ENCODE measurements at places on chromosomes 3 and 15.

GRCh38 chr3:8355346-8355745 lies 146.3 kb upstream of the LMCD1 start:
- DNase-seq = no peak

- DNase-seq = no peak
These were observed 77.2 kb upstream of the ACKR4 start for GRCh38 chr3:132519914-132520313.

- no peak for DNase-seq
These were observed 301.2 kb downstream of the MECOM start for GRCh38 chr3:169362301-169362700.

GRCh38 chr3:114565216-114565615 lies 271.4 kb downstream of the TIGIT start:
- no peak for DNase-seq

DNA sequence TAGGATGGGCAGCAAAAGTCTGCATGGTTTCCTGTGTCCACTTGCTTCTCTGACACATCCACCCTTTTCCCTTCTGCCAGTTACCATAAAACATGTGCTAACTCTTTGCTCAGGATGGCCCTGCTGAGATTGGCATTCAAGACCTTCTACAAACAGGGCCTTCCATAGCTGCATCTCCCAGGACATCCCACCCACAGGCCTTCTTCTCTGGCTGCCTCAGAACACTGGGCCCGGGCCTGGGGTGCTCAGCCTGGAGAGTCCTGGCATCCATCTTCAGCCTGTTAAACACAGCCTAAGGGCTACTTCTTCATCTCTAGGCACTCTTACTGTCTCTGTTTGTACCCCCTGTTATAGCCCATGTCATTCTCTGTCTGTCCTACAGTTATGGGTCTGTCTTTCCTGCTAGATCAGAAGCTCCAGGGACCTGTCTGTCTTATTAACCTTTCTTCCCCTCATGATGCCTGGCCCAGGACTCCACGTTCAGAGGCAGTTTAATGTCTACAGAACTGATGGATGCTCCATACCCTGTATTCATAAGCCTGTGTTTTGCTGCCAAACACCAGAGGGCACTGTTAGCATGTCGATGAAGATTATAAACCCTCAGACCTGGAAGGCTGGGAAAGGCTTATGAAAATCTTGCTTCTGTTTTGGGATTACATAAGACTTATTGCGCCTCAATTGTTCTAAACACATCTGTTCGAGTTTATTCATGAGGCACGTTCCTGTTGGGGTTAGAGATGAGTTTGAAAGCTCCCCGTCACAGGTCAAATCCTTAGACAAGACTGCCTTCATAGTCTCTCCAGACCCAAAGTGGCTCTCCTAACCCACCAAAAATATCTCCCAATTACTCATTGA lies 16.5 kb downstream of the SEMA3G start:
- no peak for DNase-seq

DNA sequence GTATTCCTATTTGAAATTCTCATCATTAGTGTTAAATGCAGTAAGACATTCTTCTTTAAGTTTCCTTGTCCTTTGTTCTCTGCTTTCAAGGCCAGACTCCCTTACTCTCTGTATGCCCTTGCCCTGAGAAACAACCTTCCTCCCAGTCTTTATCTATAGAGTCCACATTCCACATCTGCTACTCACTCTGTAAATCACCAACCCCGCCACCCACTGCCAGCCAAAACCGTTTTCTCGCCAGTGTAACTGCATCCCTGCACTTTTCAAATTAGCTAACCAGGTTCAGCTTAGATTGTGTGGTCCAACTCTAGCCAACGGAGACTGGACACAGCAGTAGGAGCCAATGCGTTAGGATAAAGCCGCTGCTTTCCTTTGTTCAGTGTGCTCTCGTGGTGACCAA lies 402.4 kb upstream of the PDZRN3 start:
- DNase-seq = no peak

- no peak for DNase-seq
These were observed 148.3 kb downstream of the MBNL1 start for GRCh38 chr3:152416808-152417580.

DNA sequence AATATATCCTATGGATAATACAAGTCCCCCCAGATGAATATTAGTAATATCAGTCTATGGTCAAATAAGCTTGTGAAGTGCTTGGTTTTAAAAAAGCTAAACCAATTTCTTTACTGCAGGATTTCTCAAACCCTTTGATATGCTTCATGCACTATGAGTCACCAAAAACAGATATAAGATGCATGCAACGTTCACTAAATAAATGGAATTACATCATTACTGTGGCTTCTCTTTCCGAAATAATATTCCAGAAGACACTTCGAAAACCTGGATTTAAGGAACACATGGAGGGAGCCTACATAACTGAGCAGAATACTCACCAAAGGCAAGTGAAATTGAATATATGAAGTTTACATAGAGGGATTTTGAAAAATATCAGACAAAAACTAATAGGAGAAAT lies 126.3 kb upstream of the ABI3BP start:
- no peak for DNase-seq

- no peak for DNase-seq
These were observed 85.7 kb downstream of the ARIH1 start for GRCh38 chr15:72559781-72560180.

- no peak for DNase-seq
These were observed 7.2 kb upstream of the FAM174B start for GRCh38 chr15:92662762-92663161.

- DNase-seq = no peak
These were observed 203.8 kb upstream of the SEMA6D start for GRCh38 chr15:47513471-47513870.

DNA sequence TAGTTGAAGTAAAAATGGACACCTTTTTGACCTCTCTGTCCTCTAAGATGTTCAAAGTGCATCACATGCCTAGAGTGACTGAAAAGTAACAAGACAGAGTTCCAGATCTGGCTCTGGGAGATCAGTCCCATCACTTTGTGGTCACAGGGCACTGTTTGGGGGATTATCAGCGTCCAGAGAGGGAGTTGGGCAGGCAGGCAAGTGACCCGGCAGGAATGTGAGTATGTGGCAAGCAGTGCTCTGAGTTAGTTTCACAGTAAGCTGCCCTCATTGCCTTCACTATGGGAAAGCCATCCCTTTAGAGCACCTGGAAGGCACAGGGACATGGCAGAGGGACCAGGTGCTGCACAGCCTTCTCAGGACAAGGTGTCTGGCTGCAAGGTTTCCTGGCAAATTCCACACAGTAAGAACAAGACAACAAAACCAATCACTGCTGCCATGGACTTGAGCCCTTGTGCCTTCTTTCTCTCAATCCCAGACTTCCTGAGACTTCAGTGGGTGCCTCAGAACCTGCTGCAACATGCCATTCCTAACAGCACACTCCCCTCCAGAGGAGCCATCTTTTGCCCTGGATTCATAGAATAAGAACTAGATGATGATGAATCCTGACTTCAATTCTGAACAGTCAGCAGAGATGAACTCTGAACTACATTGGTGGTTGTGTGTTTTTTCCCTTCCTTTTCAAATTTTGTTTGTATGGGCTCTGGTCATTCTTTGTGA lies 55.2 kb downstream of the TIPARP start:
- no peak for DNase-seq

DNA sequence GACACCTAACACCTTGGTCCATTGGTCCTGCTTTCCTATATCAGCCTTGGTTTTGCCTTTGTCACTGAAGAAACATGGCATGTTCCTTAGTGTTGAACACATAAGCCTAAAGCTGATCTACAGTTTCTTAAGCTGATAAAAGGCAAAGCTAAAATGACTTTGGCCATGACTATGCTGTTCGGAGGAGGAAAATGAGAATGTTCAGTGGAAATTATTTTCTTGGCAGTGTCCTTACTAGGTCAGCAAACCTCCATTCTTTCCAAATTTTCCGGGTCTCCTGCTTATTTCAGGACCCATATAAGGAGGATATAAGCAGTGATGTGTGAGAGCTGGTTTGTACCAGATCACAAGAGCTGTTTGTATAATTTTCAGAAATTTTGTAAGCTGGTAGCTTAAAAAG lies 832.9 kb upstream of the CFAP20DC start:
- DNase-seq = no peak

DNA sequence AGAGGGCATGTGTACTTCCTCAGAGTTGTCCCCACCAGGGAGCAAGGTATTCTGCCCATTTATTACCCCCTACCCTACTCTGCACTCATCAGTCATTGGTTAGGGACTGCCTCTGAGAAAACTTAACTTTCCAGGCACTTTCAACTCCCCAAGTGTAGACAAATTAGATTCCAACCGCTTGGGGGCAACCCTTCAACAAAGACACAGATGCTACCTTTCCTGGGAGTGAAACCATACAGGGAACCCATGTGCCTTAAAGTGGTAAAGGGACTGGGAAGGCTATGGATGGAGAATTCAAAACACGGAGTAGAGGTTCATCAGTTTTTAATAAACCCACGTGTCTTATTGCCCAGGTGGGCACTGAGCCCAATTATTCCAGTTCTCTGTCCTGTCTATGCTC lies 19.4 kb upstream of the UBE2E2 start:
- no peak for DNase-seq

- DNase-seq = no peak
These were observed 41.2 kb downstream of the SMAD6 start for GRCh38 chr15:66743204-66743603.

DNA sequence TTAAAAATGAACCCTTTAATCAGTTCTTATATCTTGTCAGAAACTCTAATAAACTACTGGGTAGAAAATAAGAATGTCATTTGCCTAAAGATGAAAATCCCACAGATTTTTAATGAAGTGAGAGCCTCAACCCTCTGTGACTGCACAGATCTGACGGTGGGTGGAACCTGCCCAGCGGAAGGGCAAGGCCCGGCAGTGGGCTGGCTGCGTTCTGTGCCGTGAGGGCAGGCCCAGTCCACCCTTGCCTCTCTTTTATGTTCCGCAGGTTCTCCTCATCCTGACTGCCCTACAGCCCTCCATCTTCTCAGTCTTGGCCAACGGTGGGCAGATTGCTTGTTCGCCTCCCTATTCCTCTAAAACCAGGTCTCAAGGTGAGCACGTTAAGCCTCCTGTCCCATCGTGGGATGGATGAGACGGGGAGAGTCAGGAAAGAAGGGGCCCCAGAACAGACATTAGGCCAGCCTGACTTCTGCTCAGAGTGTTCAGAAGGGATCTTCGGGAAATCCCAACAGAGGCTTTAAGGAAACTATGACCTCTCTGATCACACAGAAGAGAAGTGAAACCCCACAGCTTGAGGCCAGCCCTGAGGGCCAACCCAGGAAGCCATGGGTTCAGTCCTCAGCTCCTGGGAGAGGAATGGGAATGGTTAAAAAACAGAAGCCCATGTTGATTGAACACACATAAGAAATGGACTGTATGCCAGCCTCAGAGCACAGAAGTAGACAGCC lies 16.0 kb downstream of the SLC51A start:
- no peak for DNase-seq

- no peak for DNase-seq
These were observed 179.8 kb downstream of the ZPLD1 start for GRCh38 chr3:102614585-102614984.

DNA sequence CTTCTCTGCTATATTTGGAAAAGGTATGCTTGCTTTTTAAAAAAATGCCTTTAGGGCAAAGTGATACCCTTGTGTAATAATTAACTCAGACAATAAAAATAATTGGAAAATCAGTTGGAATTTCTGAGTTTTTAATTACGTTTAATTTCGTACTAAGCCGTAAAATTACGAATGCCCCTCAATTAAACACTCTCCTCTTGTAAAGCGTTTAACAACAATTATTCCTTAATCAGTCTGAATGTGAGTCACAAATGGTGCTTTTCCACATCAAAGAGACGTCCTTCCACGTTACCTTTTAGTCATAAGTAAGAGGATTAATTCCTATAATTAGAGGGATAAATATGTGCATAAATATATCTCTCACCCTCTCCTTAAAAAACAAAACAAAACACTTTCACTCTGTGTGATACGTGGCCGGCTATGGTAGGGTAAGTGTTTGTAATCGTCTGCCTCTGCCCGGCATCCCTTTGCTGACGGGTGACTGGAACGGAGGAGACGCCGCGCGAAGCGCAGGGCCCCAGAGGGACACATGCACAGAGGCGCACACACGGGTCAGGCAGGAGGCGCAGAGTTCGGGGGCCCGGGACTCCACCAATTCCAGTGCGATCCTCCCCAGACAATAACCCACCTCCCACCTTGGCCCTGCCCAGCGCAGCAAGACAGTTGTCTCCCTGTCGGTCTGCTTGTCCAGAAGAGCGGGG lies 9.7 kb upstream of the MEIS2 start:
- no peak for DNase-seq

GRCh38 chr3:118541796-118542195 lies 492.9 kb downstream of the IGSF11 start:
- DNase-seq = no peak

DNA sequence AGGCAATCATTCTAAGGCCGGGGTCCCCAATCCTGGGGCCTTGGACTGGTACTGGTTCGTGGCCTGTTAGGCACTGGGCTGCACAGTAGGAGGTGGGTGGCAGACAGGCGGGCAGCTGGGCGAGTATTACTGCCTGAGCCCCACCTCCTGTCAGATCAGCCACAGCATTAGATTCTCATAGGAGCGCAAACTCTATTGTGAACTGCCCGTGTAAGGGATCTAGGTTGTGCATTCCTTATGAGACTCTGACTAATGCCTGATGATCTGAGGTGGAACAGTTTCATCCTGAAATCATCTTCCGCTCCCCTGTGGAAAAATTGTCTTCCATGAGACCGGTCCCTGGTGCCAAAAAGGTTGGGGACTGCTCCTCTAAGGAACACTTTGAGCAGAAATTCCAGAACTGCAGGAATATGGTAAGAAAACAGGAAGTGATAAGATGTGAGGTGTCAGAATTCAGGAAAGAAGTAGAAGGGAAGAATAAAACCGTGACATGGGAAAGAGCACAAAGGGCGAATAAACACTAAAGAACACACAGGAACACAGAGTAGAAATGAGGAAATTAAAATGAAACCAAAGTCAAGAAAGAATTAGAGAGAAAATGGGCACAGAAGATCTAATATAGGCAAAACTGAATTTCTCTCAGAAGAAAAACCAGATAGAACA lies 57.6 kb downstream of the PDCD6IP start:
- no peak for DNase-seq

GRCh38 chr15:54227569-54227968 lies 249.3 kb downstream of the UNC13C start:
- no peak for DNase-seq

DNA sequence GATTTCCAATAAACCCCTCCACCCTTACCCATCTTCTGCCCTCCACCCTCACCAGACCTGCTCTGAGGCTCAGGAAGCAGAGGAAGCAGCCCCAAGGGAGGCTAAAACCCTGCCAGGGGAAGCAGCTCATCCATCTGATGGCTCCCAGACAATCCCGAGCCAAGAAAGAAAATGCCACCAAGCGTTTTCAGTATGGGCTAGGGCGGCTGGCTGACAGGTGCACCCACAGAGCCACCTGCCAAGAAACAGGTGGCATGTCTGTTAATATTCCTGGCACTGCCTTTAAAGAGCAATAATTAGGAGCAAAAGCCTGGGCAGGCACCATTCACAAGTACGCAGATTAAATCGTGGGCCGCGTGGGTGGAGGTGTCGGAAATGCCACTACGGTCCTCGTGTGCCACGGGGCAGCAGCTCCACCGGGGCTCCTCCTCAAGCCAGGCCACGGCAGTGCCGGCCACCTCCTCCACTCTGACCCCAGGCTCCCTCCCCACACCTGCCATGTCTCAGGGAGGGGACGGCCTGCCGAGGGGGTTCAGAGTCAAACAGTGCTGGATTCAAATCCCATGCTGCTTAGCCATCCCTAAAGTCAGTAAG lies 23.9 kb upstream of the GRIP2 start:
- DNase-seq = no peak
